ENCODE measurements at places on chromosomes 1 and 21.
A peak's percentile ranks its signal among the peaks of the same experiment; 100 is the strongest.

- DNase-seq, result no peak
These were observed 110.5 kb downstream of the NGF start for GRCh38 chr1:115227346-115228082.

DNA sequence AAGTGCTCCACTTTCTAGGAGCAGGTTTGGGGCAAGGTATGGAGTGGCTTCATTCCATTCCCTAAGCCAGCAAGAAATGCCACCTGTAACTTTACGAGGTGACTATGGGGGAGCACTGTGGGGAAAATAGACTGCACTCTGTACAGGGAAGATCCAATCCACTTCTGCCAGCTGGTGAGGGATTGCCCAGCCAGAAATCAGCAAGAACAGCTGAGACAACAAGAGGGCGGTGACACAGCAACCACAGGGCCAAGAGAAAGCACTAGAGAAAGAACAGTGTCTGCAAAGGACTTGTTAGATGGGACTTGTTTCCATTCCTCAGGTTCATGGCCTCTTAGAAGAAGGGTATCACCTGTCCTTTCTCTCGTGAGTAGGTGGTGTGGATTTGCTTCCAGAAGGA, 19.6 kb downstream of the CAPN8 start:
- DNase-seq, result no peak

GRCh38 chr1:9881838-9882249, 28.2 kb downstream of the CTNNBIP1 start:
- no peak for DNase-seq

- DNase-seq, result peak; percentile 5
These were observed 812 bp downstream of the TTC4 start for GRCh38 chr1:54716299-54717047.

- DNase-seq, result no peak
These were observed 202.0 kb downstream of the LRRC40 start for GRCh38 chr1:70003211-70003908.

- DNase-seq, result no peak
These were observed 926 bp upstream of the DFFA start for GRCh38 chr1:10473145-10473765.

DNA sequence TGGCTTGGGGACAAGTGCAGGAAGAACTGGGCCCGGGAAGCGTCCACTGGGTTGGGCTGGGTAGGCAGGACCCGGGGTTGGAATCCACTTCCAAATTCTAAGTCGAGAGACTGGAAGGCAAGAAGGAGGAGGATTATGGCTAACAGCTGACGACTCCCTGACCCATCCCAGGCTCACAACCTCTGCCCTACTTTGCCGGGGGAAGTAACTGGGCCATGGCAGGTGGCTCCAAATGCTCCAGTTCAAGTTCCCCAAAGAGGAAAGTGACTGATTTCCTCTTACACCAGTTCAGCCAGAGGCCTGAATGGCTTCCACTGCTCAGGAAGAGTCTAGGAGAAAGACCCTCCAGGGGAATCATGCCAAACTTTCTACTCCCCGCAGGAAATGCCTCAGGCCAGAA, 11.4 kb downstream of the EMC1 start:
- DNase-seq, result no peak

- no peak for DNase-seq
These were observed 405 bp upstream of the GADD45A start for GRCh38 chr1:67684526-67685066.

DNA sequence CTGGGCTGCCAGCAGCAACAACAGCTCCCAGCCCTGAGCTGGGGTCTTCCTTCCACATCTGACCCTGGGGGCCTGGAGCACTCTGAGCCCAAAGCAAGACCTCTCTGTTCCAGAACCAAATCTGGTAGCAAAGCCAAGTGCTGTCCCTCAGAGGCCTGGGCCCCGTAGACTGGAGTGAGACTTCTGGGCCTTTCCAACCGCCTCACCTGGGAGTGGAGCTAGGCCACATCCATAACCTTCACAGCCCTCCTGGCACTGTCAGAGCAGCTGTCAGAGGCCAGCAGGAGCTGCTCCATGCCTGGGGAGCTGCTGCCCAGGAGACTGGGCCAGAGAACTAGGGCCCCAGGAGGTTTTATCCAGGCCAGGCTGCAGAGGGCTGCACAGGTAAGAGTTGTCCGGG, 15.4 kb upstream of the SLC5A9 start:
- DNase-seq, result no peak

- no peak for DNase-seq
These were observed 15.4 kb downstream of the FLVCR1 start for GRCh38 chr1:212873518-212873917.

DNA sequence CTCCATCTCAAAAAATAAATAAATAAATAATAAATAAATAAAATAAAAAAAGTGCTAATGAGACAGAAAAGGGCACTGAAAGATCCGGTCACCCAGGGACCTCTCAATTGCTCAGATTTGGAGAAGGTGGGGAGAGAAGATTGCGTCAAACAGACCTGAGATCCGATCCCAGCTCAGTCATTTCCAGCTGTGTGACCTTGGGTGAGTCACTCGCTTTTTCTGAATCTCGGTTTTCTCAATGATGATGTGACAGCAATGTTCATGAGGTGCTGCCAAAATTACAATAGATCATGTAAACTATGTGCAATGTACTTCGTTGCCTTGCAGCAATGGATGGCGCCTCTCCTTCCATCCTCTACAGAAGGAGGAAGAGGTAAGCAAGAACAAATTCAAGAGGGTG, 11.1 kb upstream of the MEF2D start:
- DNase-seq, result peak; percentile 43

DNA sequence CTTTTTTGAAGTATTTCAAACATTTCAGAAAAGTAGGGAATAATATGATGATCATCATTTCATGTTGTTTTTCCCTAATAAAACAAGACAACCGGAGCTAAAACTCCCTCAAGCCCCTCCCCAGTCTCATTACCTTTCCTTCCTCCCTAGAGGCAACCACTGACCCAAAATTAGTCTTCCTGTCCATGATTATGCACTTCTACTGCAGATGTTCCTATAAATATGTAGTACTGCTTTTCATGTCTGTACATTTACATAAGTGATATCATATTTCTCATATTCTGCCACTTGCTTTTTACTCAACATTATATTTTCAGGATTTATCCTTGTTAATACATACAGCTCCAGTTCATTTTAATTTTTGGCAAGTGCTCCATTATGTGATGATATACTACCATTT, 58.7 kb upstream of the GOLT1A start:
- DNase-seq, result no peak

DNA sequence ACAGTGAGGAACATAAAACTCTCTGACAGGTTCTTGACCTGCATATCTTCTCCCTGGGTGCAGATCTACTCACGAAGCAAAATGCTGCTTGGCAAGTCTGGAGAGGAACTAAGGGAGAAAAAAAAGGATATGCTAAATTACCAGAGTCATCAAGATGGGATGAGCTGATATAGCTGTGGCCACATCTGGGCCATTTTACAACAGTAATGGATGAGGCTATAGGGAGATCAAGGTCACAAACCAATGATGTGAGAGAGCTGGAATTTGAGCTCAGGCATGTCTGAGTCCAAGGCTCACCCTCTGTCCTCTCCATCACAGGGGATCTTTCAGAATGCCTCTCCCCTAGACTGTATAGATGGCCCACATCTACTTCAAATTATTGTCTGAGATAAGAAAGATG, 26.2 kb downstream of the ZMYND12 start:
- no peak for DNase-seq

- peak; percentile 82 for DNase-seq
These were observed at the start of gene TNFAIP8L2 for GRCh38 chr1:151156515-151156819. TNFAIP8L2 (plus strand) TSS chr1:151156649; CDS start chr1:151158698, 2,049 bp downstream.

- DNase-seq, result no peak
These were observed 4.1 kb downstream of the APOA2 start for GRCh38 chr1:161219078-161219892.

GRCh38 chr1:202143011-202143767, 1.3 kb downstream of the ARL8A start:
- DNase-seq, result no peak

DNA sequence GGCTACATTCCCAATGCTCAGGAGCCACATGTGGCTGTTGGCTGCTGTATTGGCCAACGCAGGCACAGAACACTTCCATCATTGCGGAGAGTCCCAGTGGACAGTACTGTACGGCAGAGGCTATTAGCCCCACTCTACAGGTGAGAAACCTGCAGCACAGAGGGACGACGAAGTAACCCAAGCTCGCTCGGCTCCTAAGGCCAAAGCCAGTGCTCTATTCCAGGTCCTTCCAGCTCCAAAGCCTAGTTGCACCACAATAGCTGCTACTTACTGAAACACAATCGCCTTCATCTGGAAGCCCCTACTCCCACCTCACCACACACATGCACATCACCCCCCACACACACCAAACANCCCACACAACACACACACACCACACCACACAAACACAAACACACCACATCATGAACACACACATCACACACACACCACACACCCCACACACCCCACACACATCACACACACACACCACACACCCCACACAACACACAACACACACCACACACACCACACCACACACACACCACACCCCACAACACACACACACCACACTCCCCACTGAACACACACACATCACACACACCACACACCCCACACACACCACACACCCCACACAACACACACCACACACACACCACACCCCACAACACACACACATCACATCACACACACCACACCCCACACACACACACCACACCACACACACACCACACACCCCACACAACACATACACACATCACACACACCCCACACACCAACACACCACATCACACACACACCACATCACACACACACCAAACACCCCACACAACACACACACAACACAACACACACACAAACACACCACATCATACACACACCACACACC, 3.2 kb downstream of the LYPD8 start:
- DNase-seq, result no peak

DNA sequence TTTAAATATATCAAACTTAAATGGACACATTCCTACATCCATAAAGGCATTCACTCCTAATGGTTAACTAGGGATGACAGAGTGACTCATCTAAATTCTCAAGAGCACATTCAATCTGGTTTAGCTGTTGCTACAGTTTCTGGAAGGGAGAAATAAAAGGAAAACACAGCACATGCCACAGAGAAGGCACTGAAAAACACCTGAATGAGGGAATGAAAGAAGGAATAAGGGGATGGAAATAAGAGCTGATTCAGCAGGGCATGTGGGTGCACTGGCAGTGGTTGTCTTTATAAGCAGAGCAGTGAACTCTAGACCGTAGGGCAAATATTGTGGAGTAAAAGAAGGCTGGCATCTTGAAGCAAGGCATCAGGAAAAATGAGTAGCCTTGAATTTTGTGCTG, 79.3 kb downstream of the LHX4 start:
- no peak for DNase-seq

DNA sequence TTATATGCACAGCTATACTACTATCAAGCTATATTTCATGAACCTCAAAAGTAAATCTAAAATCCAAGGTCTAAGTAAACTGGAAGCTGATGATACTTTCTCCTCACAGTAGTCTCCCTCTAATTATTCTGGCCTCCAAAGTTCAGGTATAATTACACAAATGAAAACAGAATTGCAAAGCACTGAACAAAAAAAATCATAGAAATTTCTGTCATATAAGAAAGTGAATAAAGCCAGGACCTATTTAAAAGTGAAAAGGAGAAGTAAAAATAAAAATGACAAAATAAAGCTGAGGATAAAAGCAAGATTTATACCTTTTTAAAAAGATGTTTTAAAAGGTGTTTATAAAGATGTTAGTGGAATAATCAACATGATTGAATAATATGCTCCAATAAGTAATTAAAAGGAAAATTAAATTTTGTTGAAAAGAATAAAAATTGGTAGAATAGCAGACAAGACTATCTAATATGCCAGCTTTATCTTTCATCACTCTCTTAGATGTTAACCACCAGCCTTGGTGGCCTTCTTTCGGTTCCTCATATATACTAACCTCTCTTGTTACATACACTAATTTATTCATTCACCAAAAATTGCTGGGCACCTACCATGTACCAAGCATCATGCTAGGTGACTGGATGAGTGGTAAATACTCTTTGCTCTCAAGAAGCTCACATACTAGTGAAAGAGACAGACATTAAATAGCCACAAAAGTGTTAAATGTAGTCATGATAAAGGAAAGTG, 25.1 kb downstream of the SHCBP1L start:
- DNase-seq, result no peak

Measured in activated naive CD4-positive, alpha-beta T cell treated with Interleukin-2 at 50 U/mL for 16 hours (primary cell).